ENCODE measurements at places on chromosomes 12 and 14. TPM values are rescaled to one million over a fixed set of nuclear protein-coding genes. Genes with fewer than 3 reads are reported as not detected.

ARF3 gene
- 51.7 TPM for total RNA-seq

RPL6 gene
- 2,259 TPM for total RNA-seq

CIT gene
- 16.5 TPM for total RNA-seq

SPIC gene
- not detected for total RNA-seq

DDN gene
- 9.6 TPM for total RNA-seq

NYNRIN gene
- not detected for total RNA-seq

PIWIL1 gene
- not detected for total RNA-seq

PGF gene
- total RNA-seq, result 3.5 TPM

SOX5 gene
- total RNA-seq, result 15.2 TPM

EML5 gene
- total RNA-seq, result 0.79 TPM

DPF3 gene
- total RNA-seq, result 3.1 TPM

DAZAP2 gene
- 362 TPM for total RNA-seq

CLEC9A gene
- total RNA-seq, result not detected

STXBP6 gene
- 0.14 TPM for total RNA-seq

Data from Karpas-422 (cell line).